ENCODE measurements at places on chromosomes 2 and 18. TPM values are rescaled to one million over a fixed set of nuclear protein-coding genes. Genes with fewer than 3 reads are reported as not detected.
A peak's percentile ranks its signal among the peaks of the same experiment; 100 is the strongest.

CCL20 gene
- total RNA-seq = 0.36 TPM

CRIM1 gene
- 69.7 TPM for total RNA-seq

DNA sequence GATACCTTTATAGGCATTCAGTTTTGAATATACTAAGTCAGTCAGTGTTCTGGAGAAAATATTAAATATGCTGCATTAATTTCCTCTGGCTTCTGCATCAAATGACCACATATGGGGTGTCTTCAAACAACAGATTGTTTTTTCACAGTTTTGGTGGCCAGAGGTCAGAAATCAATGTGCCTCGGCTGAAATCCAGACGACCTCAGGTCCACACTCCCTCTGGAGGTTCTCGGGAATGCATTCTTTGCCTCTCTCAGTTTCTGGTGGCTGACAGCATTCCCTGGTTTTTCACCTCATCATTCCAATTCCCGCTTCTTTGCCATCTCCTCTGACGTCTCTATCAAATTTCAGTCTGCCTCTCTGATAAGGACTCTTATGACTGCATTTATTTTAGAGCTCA, 142.3 kb downstream of the ZNF407 start:
- peaks cover 8% of the 10 kb centered on the region for H3K4me1 ChIP-seq
- DNase-seq = no peak
- no peaks in the 10 kb centered on the region for H3K27me3 ChIP-seq
- H3K4me3 ChIP-seq = no peak overlapping the region

DNA sequence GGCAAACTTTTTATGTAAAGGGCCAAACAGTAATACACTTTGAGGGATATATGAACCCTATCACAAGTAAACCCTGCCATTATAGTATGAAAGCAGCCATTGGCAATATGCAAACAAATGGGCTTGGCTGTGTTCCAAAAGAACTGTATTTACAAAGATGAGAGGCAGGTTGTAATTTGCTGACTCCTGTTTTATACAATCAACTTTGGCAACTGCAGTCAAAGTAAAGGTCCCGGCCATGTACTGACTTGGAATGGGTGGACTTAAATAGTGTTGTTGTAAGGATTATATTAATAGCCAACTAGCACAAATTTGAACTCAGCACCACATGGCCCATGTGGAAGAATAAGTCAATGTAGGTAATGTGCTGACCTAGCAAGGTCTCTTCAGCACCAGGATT, 223.4 kb downstream of the WDPCP start:
- H3K4me1 ChIP-seq = no peaks in the 10 kb centered on the region
- peaks cover 5% of the 10 kb centered on the region for H3K36me3 ChIP-seq
- H3K27me3 ChIP-seq = no peaks in the 10 kb centered on the region

DNA sequence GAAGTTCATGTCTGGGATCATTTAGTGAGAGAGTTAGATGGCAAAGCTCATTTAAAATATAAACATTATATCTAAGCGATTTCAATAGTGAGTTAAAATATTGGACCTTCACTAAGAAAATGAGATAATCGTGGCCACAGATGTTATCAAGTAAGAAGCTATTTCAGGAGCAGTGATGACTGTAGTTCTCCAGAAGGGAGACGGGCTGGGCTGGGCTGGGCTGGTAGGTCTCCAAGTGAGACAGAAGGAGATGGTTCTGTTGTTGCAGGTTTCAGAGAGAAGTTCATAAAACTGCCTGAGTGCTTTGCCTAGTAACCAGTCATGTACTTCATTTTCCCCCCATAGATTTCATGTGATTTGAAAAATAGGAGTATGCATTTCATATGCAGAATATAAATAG, 130.1 kb upstream of the DAPL1 start:
- peak overlapping the region; percentile 60 for H3K27ac ChIP-seq
- DNase-seq = no peak
- H3K4me1 ChIP-seq = peaks cover 45% of the 10 kb centered on the region
- no peaks in the 10 kb centered on the region for H3K27me3 ChIP-seq
- H3K36me3 ChIP-seq = peaks cover 6% of the 10 kb centered on the region

GRCh38 chr2:201996679-201997314, 36.9 kb upstream of the FZD7 start:
- peak overlapping the region; percentile 92 for H3K27ac ChIP-seq
- H3K27me3 ChIP-seq = no peaks in the 10 kb centered on the region
- no peaks in the 10 kb centered on the region for H3K36me3 ChIP-seq
- peak overlapping the region; percentile 9 for H3K4me3 ChIP-seq
- H3K4me1 ChIP-seq = peaks cover 71% of the 10 kb centered on the region
